NCI-H187 treated with DMSO at 0.1 percent for 48 hours (cell line): ENCODE measurements at places on chromosomes 4 and X.

DNA sequence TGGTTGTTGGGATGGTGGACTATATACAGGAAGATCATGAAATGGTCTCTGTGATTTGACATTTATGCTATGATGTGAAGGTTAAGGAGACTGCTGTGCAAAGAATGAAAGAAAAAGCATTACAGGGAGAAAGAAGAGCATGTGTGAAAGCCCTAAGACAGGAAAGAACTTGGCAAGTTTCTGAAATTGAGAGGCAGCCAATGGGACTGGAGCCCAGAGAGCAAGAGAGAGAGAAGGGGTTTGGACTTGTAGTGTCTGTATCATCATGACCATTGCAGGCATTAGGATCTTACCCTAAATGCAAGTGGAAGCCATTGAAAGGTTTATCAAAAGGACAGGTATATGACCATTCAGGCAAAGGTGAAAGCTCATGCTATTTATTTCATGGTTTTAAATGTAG lies 147.1 kb downstream of the NAA11 start:
- DNase-seq, result no peak

- DNase-seq, result no peak
These were observed 35.3 kb upstream of the PTPN13 start for GRCh38 chr4:86558797-86559196.

DNA sequence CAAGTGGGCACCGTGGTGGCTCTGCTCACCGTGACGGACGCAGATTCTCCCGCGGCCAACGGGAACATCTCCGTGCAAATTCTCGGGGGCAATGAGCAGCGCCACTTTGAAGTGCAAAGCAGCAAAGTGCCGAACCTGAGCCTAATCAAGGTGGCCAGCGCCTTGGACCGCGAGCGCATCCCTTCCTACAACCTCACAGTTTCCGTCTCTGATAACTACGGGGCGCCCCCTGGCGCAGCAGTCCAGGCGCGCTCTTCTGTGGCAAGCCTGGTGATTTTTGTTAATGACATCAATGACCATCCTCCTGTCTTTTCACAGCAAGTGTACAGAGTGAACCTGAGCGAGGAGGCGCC lies 2.7 kb downstream of the FAT4 start:
- no peak for DNase-seq

DNA sequence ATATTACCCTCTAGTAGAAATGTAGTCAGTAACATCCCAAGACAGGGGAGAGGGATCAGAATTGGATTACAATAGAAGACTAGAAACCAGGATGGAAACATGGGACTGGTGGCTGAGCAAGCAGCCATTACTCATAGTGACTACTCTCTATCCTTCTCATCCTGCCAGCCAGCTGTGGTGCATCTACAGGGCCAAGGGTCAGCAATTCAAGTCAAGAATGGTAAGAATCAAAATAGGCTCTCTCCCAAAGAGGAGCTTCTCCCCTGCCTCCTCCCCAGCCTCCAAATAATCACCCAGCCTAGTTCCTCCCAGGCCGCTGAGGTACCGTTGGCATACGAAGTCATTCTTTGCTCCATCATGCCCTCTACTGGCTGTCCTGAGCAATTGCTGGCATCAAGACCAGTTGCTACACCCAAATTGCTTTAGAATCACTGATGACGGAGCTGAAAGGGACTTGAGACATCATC lies 19.4 kb downstream of the AWAT2 start:
- no peak for DNase-seq

- DNase-seq, result no peak
These were observed 58.6 kb downstream of the PALLD start for GRCh38 chr4:168555437-168555836.

- DNase-seq, result no peak
These were observed 84.4 kb downstream of the STOX2 start for GRCh38 chr4:183989461-183989860.

DNA sequence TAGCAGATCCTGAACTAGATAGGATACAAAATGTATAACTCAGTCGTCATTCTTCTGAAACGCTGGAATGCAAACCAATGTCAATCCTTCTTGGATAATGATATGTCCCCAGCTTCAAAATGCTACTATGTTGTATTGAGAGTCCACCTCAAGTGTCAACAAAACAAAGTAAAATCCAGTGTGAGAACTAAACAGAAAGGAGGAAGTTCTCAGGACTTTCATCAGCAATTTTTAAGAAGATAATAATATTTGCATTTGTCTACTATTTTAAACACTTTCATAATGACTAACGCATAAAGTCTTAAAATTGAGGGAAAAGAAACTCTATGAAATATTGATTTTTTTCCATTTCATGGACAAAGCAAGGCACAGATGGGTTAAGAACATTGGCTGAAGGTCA lies 36.3 kb downstream of the SOD3 start:
- no peak for DNase-seq

DNA sequence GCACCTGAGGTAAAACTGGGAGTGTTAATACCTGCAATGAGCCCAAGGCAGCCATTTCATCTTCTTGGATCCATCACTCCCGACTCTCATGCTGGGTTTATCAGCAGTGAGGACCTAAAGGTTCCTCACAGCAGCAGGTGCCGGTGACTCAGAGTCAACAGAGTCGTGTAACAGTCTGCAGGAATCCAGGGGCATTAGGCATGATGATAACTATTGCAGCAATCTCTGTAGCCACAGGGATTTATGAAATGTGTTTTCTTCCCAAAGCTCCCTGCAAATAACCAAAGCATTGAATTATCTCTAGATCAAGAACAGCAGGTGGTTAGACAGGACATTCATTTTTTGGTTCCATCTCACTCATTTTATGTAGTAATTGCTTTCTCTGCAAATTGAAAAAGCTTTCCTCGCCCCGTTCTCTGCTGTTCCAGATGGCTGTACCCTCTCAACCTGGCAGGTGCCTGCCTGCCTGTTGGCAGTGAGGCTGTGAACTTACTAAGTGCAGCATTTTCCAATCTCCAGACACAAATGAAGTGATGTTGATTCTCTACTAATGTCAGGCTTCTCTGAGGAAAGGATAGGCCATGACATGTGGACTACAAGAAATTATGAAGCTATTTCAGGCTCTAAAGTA lies 48.1 kb upstream of the TSPAN7 start:
- no peak for DNase-seq

- DNase-seq, result no peak
These were observed 764.1 kb upstream of the TENM3 start for GRCh38 chr4:181479141-181479540.

DNA sequence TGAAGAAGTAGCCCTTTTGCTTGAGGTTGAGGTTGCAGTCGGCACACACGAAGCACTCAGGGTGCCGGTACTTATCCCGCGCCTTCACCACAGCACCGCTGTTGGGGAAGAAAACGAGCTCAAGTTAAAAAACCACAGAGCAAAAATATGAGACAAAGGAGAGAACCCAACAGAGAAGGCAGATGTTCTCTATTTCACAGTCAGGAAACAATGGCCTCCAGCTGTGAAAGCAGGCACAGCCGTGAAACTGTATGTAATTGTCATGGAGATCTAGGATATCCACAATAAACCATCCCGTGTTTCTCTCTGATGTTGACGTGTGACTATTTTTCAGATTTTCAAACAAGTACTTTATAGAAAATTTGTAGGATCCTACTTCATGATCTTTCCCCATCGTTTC lies 30.9 kb upstream of the CCDC110 start:
- DNase-seq, result no peak

DNA sequence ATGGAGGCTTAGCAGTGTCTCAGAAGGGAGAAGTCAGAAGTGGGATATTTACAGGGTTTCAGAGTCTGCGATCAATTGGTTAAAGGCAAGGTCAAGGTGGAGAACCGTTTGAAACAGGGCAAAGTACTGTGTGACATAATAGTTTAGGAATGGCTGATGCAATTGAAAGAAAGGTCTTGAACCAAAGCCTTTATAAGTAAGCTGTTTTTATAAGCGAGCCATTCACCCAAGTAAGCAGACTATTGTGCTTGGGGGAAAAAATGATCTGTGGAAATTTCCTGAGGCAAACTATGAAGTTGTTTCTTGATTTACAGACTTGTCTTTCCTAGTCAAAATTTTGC lies 327.3 kb downstream of the CAMK2D start:
- no peak for DNase-seq

DNA sequence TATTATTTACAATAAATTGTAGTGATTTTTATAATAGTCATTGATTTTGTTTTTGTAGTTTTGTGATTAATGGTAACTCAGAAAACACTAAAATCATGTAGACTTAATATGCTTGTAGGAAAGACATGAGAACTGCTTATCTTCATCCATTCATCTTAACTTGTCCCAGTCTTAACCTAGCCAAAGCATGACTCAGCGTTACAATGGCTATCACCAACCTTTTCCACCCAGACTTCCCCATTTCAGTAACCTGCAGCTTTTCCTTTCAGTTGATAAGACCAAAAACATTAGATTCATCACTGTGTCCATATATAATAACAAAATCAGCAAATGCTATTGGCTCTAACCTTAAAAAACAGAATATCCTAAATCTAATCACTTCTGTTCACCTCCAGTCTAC lies 106.2 kb upstream of the KLF8 start:
- no peak for DNase-seq

DNA sequence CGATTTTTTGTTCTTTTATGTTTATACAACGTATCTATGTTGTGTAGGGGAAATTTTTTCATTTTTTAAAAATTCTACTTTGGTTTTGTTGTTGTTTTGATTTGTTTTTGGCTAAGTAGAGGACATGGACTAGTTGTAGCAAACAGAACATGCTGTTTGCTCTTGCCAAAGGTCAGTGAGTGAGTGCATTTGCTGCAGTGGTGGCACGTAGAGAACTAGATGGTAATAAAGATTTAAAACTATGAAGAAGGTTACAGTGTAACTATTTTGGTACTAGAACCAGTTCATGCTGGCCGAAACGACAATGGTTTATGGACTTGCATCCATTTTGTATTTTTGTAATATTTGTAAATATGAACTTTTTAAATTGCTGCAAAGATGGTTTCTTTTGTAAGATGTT lies 1.9 kb upstream of the SCML1 start:
- no peak for DNase-seq

- no peak for DNase-seq
These were observed 317.3 kb downstream of the PPP1R2C start for GRCh38 chrX:42460706-42461105.

DNA sequence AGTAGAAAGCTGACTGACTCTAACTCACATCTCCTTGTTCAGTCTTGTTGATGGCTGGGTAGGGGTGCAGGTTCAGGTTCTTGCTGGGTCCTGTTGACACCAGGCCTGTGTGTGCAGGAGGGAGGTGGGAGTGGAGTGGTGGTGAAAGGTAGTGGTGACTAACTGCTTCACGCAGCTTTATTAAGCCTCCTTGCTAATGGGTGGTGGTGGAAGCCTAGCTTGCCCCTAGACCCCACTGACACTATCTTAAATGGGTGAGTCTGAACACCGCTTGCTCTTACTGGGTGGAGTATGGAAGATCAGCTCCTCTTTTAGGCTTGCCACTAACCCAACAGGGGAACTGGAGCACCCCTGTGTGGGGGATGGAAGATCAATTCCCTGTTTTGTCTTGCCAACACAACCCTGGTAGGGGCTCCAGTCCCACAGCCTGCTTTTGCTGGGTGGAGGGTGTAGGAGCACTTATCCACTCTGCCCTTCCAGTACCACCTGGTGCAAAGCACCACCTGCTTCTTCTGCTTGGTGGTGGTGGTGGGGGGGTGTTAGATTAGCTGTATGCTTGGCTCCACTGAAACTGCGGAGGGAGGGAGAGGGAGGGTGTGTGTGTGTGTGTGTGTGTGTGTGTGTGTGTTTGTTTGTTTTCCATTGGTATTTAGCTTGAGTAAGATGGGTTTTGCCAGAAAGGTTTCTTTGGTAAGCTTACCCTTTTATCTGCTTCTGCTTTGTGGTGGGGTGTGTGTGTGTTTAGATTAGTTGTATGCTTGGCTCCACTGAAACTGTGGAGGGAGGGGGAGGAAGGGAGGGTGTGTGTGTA lies 25.6 kb downstream of the KDM6A start:
- DNase-seq, result no peak

- DNase-seq, result no peak
These were observed 35.8 kb downstream of the SLC10A7 start for GRCh38 chr4:146485968-146486367.
